ENCODE measurements at places on chromosomes 7 and 10.

DNA sequence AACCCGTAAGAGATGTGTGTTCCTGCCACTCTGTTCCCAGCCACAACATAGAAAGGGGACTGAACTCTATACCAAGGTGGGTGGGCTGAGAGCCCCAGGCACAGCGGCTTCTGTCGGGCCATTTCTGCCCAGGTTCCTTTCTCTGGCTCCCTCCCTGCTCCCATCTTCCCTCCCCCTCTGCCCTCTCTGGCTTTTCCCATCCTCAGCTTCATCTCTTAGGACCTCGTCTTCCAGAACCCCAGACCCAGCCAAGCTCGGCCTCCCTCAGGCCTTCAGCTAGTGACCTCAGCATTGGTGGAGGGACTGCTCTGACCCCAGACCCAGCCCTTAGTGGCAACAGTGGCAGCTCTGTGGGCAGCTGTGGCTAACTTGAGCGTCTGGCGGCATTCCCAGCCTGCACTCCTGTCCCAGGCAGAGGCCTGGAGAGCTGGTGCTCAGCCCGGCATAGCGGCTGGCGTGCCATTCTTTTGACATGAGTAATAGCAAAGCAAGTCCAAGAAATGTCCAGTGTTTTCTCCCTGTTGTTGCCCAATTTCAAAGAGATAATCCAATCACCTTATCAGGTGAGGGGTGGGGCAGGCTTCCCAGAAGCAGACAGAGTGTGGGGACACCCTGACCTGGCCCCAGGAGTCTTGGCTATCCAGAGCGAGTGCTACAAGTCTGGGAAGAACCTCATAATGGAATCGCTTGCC is 15.9 kb downstream of the PTPRE start:
- peak; percentile 66 for DNase-seq

DNA sequence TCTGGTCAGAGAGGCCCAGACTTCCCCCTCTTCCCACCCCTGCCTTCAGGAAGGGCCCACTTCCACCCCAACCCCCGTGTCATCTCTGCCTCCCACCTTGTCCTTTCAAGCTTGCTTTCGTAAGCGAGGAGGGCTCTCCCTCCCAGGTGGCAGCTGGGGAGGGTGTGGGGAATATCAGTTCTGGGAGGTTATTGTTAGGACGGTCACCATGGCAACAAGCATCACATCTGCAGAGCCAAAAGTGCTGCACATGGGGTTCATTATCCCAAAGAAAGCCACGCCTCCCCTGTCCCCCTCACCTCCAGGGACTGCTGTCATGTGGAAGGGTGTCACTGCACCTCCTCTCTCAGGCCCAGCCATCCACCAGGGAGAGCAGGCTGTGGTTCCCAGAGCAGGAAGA is 2.6 kb upstream of the CAMK2B start:
- no peak for DNase-seq

DNA sequence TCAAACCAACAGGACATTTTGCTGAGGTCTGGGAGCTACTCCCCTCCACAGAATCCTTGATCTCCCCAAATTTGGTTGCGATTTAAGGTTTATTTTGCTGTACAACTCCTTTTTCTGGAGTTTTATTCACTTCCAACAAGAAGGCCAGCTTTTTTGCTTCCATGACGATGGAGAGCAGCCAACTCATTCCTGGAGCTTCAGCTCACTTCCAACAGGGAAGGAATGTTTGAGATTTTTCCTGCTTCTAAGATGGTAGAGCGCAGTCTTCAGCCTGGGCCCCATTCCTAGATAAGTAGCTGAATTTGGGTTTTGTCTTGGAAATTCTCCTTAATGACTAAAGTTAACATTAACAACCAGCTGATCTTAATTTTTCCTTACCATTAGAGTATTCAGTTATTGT is 30.9 kb upstream of the CREB3L2 start:
- DNase-seq = no peak

- no peak for DNase-seq
These were observed 9.3 kb upstream of the TMEM270 start for GRCh38 chr7:73851410-73852338.

DNA sequence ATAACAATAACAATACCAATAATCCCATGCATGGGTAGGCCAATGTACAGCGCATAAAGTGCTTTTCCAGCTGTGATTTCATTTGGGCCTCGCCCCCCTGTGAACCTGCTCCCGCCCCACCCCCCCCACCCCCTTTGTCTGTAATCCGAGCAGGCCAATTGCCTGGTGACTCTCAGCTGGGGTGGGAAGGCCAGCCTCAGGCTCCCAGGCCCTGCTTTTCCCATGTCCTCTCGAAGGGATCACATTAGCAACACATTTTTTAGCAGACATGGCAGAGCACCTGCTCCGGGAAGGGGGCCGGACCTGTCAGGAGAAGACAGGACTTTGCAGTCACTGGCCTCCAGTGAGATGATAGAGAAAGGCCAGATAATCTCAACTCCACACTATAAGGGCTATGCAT is 439.3 kb downstream of the RPS24 start:
- DNase-seq = no peak

DNA sequence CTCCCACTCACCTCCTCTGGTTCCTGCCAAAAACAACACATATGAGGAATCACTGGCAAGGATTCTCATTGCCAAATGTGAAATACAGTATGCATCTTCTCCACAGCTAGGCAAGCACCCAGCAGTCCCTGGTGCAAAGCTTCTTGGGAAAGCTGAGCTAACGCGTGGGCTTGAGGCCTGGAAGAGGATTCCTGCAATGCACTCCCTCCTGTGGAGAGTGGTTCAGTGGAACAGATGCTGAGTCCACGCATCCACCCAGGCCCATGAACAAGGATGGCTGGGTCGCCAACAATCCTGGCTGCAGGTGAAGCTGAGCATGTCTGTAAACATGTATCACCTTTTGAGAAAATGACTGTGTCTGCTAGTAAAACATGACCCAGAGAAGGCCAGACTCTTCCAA is 113.2 kb upstream of the CHST15 start:
- DNase-seq = no peak

DNA sequence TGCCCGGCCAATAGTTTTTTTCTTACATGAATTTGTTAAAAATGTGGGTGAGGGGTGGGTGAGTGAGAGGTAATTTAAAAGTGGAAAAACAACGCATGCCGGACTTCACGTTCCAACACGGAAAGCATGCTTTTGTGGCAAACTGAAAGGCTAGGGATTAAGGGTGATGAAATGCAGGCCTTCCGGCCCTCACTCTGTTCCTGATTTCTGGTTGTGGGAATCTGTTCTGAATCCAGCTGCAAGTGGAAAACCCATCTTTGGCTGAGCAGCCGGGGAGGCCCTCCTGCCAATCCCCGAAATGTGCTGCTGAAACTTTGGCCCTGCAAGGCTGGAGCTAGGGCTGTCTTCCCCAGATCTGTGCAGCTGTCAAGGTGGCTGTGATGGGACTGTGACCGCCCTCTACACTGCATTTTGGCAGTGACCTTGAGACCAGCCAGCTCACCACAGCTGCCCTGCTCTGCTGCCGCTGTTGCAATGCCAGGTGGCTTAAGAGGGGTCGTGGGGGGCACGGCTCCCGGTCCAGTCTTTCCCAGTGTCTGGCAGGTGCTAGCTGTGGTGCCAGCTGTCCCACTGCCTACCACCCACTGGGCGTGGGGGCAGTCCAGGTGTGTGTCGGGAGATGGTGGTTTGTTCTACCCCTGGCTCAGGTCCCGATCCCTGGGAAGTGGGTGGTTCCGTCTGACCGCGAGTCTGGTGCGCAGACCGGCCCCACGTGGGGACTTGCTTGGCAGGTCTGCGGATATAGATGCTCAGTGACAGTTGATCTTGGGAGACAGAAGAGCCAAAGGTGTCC is 39.0 kb downstream of the TET1 start:
- DNase-seq = no peak

DNA sequence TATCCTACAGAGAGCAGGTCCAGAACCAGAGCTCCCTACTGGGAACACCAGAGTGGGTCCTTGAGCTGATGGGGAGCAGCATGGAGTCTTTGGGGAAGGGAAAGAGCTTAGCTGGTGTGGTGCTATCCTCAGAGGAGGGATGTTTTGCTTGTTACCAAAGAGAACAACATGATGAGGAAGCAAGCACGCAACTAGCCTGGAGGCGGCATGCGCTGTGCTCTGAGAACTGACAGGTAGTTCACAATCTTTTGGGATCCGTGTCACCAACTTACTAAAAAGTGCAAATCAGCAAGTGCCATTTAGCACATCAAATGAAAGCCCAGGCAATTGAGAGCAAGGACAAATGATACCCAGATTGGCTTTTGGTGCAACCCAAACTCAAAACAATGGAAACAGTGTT is 257.9 kb downstream of the DPP6 start:
- no peak for DNase-seq

DNA sequence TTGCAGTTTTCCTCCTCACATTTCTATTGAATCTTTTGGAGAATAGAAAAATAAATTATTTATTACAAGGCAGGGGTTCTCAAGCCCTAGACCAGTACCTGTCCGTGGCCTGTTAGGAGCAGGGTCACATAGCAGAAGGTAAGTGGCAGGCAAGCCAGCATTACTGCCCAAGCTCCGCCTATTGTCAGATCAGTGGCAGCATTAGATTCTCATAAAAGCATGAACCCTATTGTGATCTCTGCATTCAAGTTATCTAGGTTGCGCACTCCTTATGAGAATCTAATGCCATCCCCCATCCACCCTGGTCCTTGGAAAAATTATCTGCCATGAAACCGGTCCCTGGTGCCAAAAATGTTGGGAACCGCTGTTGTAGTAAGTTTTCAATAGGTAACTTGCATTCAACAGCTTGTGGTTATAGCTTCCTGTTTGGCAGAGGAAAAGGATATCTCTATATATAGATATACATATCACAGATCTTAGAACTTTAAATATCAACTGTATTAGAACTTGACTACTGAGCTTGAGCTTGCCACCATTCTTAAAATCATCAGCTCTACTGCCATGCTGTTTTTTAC is 165.1 kb downstream of the AHR start:
- DNase-seq = no peak

Data from thoracic aorta (tissue), 2 donors.